Heart right ventricle (tissue), 16 donors: ENCODE measurements at places on chromosomes 5 and 9.

GRCh38 chr9:125990793-125991220, 243.6 kb downstream of the PBX3 start:
- no peak for DNase-seq

DNA sequence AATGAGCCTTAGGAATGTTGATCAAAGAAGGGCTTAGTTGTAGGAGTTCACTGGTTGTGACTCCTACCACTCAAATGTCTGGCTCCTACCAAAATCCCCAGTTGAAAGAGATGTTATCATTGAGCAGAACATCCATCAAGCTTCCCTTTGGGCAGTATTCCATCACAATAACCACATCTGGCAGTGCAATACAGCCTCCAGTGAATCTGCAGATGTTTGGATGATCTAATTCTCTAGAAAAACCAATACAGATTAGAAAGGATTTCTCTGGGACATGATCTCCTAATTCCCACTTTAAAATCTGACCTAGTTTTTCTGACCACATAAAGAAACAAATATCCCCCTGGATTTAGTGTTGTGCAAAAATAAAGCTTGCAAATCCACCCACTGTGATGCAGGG, 81.6 kb downstream of the TMEM215 start:
- no peak for DNase-seq

DNA sequence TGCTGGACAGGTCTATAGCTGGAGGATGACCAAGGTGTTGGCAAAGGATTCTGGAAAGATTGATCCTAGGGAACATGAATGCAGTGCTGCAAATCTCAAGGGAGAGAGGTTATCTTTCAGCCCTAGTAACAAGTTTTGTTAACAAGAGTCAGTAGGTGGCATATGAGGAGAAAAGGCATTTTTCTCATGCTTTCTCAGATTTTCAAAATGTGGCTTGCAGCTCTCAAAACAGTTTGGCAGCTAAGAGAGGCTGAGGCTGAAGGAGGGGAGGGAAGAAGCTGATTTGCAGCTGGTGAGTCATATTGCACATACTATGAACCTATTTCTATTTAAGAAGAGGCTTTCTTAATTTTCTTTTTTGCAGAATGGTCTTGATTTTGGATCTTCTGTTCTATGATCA, 64.3 kb upstream of the PCA3 start:
- no peak for DNase-seq

DNA sequence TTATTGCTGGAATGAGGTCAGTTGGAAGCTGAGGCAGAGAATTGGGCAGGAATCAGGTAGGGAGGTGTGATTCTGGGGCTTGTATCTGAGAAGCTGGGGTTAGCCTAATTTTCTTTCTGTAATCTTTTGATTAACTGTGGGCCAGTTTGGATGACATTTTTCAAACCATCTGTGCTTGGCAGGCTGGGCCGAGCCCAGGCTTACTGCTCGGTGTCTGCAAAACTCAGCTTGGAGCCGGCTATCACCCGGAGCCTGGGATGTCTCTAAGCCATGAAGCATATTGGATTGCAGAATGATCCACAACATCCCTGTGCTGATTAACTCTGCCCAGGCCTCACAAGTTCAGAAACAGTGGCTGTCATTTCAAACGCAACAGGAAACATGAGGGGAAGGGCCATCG, 26.5 kb downstream of the KCNMB1 start:
- no peak for DNase-seq

DNA sequence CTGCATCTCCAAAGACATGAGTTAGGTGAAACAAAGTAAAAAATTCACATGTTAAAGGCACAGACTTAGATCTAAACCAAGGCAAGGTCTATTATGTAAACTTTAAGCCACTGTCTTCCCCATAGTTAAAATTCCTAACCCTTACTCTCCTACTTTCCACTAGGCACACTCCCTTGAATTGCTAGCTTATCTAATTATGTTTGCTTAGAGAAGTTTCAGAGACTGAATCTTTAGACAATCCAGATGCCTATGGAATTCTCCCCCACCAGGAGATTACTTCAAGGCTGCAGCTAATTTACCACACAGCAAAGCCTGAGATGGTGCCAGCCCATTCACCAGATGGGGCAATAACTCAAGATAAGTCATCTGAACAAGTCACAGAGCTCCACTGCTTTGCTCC, 803.1 kb upstream of the COX7C start:
- no peak for DNase-seq
